NCI-H69 (cell line): ENCODE measurements at places on chromosomes 3 and 15.

DNA sequence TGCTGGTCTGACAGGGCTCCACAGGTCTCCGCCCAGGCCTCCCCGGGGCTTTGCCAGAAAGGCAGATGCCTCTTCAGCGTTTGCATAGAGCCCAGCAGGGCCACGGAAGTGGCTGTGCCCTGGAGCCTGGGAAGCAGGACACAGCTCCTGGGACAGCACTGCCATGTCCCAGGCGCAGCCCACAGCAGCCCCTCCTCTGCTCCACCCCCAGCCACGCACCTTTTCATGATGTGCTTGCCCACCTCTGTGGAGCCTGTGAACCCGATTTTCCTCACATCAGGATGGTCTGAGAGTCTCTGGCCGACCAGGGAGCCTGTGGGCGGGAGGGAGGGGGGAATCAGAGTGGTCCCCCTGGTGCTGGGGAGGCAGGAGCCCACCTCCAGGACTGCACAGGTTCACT, 33.9 kb upstream of the SLC41A3 start:
- DNase-seq, result no peak

DNA sequence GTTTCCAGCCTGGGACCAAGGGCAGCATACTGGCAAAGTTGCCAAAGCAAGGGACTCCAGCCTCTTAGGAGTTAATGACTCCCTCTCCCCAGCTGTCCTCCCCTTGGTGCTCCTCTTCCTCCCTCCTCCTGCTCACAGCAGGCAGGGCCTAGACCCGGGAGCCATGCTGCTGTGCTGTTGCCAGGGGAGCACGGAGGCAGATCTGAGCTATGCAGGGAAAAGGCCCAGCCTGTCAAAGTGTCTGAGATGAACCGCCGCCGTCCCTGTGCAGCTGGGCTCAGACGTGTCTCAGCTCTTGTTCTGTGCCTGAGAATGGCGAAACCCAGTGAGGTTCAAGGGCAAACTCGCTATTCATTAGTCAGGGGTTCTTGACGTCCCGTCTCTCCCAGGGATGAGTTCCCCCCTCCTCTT, 60.8 kb upstream of the POLG start:
- DNase-seq, result no peak

GRCh38 chr3:20488151-20488550, 302.1 kb upstream of the SGO1 start:
- no peak for DNase-seq

DNA sequence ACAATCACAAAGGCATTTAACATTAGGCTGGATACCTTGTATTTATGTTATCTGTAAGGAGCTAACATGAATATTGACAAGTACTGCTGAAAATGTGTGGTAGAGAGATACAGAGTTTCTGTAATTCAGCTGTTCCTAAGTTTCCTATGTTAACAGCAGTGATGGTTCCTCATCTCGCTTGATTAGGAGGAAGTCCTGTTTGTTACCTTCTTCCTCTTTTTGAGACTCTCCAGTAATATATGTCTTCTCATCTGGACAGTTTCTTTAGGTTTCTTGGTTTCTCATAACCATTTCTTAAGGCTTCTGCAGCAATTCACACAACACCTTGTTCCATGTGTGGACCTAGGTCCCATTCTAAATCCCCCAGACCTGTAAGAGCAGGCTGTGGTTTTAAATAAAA, 11.4 kb upstream of the PEX5L start:
- no peak for DNase-seq

DNA sequence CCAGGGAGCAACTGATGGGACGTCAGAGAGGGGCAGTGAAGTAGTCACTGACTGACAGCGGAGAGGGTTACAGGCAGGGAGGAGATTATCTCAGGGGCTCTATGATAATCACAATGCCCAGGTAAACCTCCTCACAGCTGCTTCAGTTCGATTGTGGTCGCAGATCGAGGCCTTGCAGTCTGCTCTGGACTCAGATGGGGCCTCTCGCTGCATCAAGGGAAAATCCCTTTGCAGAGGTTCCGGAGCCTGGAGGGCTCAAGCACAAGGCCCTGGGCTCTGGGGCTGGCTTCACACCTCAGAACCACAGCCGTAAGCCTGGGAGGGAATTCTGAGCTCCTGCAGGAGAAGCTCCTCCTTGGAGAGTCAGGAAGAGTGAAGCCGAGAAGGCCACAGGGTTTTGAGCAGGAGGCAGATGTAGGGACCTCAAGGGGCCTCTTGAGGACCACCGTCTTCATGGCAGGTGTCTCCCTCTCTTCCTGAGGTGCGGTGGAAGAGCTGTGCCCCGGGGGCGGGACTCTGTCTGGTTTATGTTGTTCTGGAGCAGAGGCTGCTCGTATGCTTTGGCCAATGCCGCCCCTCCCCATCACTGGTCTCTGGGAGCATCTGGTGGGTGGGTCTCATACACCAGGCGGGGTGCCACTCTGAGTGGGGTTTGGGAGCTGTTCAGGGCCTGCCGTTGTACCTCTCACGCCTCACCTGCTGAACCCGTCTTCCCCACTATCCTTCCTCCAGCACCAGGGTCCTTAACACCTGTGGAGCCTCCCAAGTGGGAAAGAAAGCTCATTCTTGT, 19.5 kb upstream of the SNRPA1 start:
- no peak for DNase-seq

GRCh38 chr3:136235545-136235944, 14.6 kb upstream of the PCCB start:
- DNase-seq, result no peak

- no peak for DNase-seq
Measured at GRCh38 chr3:59832241-59832640, 782.4 kb upstream of the CFAP20DC start.

DNA sequence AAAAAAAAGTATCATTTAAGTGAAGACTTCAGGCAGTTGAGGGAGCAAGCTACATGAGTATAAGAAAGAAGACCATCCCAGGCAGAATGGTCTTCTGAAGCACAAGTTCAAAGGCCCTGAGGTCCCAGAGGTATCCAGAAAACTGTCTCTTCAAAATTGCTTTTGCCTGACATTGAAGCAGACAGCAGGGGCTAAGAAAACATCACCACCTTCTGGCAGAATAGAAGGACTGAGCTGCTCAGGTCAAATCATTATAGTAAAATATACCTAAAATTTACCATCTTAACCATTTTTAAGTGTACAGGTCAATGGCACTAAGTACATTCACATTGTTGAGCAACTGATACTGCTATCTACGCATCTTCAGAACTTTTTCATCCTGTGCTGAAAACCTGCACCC, 16.4 kb downstream of the GPR160 start:
- DNase-seq, result peak; percentile 56

DNA sequence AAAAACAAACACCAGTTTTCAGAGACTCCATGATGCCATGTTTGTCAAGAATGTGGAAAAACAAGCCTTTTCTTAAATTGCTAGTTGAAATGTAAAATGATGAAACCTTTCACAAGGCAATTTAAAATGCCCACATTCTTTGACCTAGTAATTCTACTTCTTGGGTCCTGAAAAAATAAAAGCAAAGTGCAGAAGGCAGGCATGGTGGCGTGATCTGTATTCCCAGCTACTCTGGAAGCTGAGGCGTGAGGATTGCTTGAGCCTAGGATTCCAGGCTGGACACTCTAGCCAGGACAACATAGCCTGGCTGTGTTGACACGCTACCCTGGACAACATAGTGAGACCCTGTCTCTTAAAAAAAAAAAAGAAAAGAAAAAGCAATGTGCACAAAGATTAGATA, 4.3 kb upstream of the MORF4L1 start:
- DNase-seq, result no peak

DNA sequence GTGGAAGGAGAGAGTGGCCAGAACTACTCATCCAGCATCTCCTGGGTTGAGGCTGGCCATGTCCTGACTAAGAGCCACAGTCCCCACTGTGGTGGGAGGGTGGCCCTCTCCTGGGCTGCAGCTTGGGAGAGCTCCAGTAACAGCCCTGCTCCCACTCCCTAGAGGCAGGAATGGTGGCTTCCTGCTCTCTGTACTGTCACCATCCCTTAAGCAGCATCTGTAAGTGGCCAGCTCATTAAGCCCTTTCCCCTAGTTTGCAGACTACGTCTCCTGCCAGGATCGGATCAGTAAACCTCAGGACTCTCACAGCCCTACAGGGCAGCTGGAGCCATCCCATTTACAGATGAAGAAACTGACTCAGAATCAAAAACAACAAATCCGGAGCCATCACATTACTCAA, 30.5 kb downstream of the DNAJB8 start:
- no peak for DNase-seq

- DNase-seq, result no peak
Measured at GRCh38 chr15:66254089-66254950, 770 bp upstream of the MEGF11 start.

- DNase-seq, result no peak
Measured at GRCh38 chr15:96165081-96165480, 165.4 kb upstream of the NR2F2 start.

DNA sequence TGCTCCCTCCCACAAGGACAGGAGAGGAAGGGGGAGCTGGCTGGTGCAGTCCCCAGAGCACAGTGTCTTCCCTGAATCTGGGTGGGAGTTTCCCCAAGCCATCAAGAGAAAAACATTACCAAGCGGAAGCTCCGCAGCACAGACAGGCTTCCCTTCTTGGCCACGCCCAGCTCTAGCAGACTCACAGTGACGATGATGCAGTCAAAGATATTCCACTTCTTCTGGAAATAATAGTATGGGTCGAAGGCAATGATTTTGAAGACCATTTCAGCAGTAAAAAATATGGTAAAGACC, 76.7 kb downstream of the SCN10A start:
- DNase-seq, result no peak

GRCh38 chr3:108388136-108389132, 92.1 kb downstream of the HHLA2 start:
- peak; percentile 93 for DNase-seq

- no peak for DNase-seq
Measured at GRCh38 chr3:126153695-126154360, 26.6 kb downstream of the ALDH1L1 start.

- DNase-seq, result no peak
Measured at GRCh38 chr3:81152156-81152555, 609.3 kb downstream of the GBE1 start.

GRCh38 chr15:44598892-44599291, 61.9 kb downstream of the EIF3J start:
- DNase-seq, result no peak

- no peak for DNase-seq
Measured at GRCh38 chr3:132326251-132326650, 9.0 kb downstream of the ACP3 start.

DNA sequence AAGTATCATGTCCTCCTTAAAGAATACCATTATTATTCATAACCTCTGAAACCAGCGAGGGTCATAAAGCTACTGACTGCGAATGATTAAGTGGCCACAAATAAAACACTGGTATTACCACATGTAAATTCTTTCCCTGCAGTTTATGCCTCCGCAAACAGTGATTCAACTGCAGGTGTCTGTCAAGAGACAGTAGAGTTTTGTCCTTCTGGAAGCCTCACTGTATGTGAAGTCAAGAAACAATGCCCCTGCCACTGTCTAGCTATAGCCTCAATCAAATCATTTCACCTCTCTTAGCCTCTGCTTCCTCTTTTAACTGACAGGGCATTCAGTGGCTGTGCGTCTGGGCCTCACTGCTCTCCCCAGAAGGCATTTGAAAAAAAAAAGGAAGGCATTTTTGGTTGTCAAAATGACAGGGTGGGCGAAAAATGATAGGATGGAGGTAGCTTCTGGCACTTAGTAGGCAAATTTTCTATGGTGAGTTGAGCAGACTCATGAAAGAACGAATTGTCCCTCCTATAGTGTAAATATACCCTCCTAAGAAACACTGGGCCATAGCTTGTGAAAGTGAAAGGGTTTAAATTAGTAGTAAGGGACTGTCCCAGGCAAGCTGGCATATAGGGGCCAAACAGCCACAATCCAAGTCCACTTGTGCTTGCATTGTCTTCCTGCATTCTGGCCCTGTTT, 66.7 kb downstream of the FILIP1L start:
- DNase-seq, result peak; percentile 63

DNA sequence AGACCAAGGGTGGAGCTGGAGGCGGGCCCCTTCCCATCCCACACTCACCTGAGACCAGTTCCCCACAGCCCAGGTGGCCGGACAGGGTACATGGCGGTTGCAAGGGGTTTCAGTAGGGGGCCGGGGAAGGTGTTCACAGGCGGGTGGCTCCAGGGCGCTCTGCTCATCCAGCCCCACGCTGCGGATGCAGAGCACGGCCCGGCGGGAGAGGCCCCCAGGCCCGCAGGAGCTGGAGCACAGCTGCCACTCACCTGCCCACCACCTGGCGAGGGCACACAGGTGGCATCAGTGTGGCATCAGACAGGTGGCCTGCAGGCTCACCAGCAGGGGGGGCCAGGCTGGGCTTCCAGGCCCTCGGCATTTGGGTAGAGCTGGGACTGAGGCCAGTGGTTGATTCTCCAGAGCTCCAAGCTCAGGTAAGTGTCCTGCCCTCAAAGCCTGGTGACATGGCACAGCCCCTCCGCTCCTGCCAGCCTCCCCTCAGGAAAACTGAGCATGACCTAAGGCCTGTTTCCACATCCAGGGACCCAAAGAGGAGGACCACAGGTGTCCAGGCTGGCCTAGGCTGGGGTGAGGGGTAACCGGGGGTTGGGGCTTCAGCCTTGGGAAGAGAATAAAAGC, 43.8 kb downstream of the ADAMTS7 start:
- peak; percentile 77 for DNase-seq

GRCh38 chr15:55630858-55631257, 42.7 kb upstream of the PYGO1 start:
- DNase-seq, result no peak

- no peak for DNase-seq
Measured at GRCh38 chr3:107413264-107413663, 36.0 kb downstream of the CCDC54 start.

- no peak for DNase-seq
Measured at GRCh38 chr3:194814878-194815357, 129.2 kb downstream of the FAM43A start.

GRCh38 chr15:41925086-41925608, 31.3 kb upstream of the SPTBN5 start:
- no peak for DNase-seq

DNA sequence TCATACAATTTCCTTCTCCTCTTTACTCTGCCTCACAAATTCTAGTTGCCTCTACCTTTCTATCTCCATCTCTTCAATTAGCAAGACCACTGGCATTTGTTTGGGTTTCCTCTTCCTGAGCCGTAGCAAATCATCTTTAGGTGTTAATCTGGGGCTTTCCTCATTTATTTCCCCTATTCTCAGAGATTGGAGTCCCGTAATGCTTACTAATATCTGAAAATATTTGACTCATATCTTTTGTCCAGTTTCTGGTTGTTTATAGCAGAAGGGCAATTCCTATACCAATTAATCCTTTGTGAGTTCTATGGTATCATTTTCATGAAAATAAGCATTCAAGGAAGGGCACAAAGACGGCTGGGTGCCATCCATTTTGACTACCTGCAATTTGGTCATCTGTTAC, 103.7 kb downstream of the NR2E3 start:
- no peak for DNase-seq

DNA sequence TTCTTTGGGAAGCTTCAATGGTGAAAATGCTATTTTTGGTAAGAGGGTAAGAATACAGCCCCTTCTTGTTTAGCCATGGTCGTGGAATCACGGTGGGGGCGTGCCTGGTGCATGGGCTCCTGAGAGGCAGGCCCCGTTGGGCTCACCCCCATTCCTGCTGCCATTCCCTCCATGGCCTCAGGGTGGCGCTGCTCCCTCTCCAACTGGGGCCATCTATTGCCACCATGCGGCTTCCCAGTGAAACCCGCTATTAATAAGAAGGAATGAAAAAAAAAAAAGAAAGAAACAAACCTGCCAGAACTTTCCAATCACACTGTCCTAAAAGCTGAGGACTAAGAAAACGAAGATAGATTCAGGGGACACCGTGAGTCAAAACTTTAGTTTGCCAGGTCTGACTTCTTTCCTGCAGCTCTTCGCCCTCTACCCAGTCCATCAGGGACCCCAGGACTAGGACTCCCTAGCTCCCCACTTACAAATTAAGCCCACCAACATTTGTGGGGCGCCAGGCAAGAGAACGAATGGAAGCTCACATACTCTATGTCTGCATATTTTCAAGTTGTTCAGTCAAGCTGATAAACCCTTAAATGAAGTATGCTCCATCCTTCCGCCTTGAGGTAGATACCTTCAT, 30.6 kb upstream of the ABHD2 start:
- peak; percentile 55 for DNase-seq
